Spinal cord (tissue), 10 donors: ENCODE measurements at places on chromosomes 4 and X.

GRCh38 chr4:4986841-4987240, 32.4 kb downstream of the CYTL1 start:
- DNase-seq: no peak

- no peak for DNase-seq
Measured at GRCh38 chrX:140608111-140608510, 101.4 kb upstream of the LINC00632 start.

GRCh38 chr4:16264798-16265197, 38.5 kb upstream of the TAPT1 start:
- peak; percentile 87 for DNase-seq

DNA sequence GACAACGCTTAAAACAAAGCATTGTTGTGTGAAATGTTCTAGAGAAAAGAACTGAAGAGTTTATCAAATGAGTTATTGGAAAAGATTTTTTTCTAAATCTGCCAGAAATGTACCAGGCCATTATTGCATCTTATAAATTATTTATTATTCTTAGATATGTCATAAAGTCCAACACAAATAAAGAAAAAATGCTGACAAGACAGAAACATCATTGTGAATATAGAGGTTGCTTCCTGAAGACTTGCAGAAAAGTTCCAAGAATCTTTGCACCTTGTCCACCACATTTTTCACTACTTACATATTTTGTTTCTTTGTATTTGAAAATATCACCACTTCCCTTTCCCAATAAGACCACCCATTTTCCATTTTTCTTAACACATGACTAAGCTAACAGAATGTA, 545.8 kb downstream of the IQCM start:
- no peak for DNase-seq

GRCh38 chrX:136780763-136781162, at the start of gene ARHGEF6:
TSS of gene ARHGEF6 (minus strand) at chrX:136780932. CDS start at chrX:136780882, 50 bp downstream.
- no peak for DNase-seq

DNA sequence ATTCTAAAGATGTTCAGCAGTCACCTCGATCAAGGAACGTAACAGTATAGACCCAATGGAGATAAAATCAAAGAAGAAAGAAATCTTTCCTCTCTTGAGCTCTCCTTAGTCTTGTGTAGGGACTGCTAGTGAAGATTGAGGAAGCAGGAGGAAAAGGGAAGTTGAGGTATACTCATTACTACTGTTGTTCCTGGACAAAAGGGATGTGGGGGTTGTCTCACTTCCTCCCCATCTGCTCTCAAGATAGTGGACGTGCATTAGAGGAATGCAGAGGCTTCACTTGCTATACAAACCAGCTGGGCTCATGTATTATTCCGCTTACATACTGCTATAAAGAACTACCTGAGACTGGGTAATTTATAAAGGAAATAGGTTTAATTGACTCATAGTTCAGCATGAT, 208.9 kb upstream of the ARHGEF9 start:
- no peak for DNase-seq

DNA sequence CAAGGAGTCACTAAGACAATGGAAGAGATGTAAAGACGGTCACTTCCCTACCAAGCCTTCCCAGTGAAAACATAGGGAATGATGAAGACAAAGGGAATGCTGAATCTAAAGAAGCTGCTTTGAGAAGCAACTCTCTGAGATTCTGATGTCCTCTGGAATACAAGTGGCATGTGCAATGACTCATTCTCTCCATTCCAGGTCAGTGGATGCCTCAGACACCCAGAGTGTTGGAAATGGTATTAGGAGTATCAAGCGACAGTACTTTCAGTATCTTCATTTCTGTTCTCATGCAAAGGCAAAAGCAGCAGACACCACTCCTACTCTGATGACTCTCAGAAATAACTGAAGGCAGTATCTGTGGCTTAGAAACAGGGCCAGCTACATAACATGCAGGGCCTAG, 102.6 kb downstream of the FSTL5 start:
- DNase-seq: no peak

DNA sequence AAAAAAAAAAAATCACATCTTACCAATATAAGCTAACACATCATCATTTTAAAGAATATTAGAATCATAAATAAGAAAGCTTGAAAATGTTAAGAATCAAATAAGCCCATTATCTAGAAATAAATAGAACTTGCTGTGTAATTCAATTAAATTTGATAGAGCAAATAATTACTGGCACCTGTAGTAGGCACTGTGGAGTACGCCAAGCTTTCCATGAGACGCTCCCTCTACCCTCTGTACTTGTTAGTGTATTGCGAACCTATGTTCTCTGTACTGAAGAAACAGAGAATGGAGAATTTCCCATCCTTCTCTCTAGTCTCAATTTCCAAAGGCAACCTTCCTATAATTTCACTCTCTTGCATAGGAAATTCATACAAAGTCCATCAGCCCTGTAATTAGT, 61.7 kb upstream of the HAND2 start:
- DNase-seq: no peak

GRCh38 chrX:68574240-68574639, 73.2 kb upstream of the STARD8 start:
- no peak for DNase-seq

- no peak for DNase-seq
Measured at GRCh38 chr4:34516524-34516923, 1727.8 kb downstream of the ARAP2 start.

GRCh38 chr4:52833941-52834525, 28.1 kb upstream of the RASL11B start:
- no peak for DNase-seq

DNA sequence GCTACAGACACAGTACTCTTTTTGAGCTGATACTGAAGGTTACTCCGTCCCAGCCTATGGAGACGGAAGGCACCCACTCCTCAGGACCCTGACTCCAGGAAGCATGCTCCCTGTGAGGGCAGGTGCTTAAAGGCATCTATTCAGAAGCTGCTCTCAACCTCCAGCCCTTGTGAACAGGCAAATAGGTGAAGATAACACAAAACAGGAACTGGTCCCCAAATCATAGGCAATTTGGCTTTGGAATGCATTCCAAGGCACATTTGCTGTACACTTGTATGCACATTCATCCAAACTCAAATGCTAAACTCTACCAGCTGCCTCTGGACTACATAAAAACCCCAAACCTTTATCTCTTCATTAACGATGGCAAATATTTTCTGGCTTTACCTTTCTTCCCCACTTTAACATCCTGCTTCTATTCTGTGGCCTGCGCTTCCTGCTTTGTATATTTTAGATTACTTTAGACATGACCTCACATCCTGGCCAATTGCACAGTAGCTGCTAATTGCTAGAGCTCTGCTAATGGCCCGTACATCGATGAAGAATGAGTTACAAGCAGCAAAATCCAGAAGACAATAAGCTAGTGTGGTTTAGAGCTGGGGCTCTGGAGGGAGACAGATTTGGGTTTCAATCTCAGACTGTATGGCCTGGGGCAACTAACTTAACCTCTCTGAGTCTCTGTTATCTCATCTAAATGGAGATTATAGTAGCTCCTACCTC, 3.2 kb downstream of the SEL1L3 start:
- no peak for DNase-seq

DNA sequence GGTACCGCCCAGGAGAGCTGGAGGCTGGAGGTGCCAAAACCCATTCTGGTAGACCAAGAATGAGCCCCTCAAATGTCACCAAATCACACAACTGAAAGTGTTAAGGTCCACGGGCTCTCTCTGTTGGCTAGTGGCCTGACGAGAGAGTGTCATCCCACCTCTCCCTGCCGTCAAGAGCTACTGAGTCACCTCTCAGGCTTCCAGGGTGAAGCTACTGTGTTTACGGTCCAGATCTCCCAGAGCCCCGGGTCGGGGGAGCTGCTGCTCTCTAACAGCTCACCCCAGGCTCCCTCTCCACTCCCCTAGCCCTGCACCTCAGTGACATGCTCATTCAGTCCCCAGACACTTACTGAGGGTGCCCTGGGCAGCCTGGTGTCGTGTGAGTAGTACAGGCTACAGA, 59.2 kb downstream of the ADGRG2 start:
- DNase-seq: no peak

GRCh38 chr4:77306496-77306895, 149.5 kb downstream of the CCNG2 start:
- DNase-seq: no peak

- DNase-seq: no peak
Measured at GRCh38 chr4:98932539-98932938, 3.6 kb upstream of the EIF4E start.

GRCh38 chrX:15274946-15275345, 5.1 kb upstream of the ASB9 start:
- no peak for DNase-seq

DNA sequence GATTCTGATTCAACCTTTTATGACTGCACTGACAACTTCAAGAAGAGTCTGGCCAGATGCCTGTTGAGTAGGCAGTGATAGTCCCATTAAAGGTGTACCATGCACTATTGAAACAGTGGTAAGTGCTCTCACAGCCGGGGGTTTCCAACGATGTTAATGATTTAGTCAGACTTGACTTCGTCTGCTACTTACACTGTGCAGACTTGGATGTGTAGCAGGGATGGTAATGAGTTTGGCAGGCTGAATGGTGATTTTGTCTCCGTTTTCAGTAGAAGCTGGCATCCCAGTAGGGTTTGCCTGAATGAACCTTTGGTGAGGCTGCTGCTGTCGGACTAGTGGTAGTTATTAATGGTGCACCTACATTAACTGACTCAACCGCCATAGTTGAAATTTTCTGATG, 52.0 kb upstream of the TMSB15B start:
- no peak for DNase-seq

- no peak for DNase-seq
Measured at GRCh38 chr4:124203613-124204238, 508.8 kb downstream of the ANKRD50 start.

- DNase-seq: no peak
Measured at GRCh38 chr4:74967324-74967723, 34.4 kb downstream of the PARM1 start.

- no peak for DNase-seq
Measured at GRCh38 chr4:78311306-78311705, 240.3 kb upstream of the ANXA3 start.

DNA sequence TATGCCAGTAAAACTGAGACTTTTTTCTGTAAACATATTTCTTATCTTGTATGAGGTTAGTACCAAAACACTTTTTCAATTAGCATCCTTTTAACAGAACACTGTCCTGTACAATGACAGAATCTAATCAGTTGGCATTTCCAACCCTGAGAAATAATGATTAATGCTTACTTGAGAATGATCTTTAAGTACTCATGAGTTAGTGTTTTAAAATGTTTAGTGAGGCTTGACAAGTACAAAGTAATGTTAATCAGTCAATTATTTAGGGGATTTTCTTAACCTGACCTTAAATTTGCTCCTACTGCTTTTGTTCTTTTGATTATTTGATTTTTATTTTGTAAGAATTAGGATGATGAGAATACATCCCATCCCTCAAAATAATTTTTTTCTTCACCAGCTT, 496.5 kb downstream of the RPA4 start:
- no peak for DNase-seq

- DNase-seq: no peak
Measured at GRCh38 chr4:65789341-65789740, 119.1 kb upstream of the EPHA5 start.

- peak; percentile 98 for DNase-seq
Measured at GRCh38 chr4:24472514-24473308, 111.6 kb downstream of the DHX15 start.

GRCh38 chr4:5472160-5472591, 236.2 kb downstream of the EVC2 start:
- peak; percentile 27 for DNase-seq

DNA sequence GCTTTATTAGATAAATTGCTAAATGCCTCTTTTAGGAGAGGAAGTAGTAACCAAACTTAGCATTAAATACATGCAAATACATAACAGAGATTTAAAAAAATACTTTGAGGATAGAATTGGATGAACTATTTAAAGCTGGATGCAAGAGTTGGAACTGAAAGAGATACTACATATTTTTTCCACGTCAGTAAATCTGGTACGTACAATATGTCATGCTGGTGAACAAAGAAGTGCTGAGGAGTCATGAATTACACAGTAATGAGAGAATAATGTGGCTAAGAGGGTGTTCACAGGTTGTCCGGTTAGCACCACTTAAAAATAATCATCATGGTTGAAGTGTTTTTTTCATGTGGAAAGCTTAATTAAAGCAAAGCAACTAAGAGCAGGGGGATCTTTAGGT, 184.1 kb upstream of the FRMPD4 start:
- peak; percentile 55 for DNase-seq

- no peak for DNase-seq
Measured at GRCh38 chrX:96386325-96386724, 298.3 kb upstream of the DIAPH2 start.

DNA sequence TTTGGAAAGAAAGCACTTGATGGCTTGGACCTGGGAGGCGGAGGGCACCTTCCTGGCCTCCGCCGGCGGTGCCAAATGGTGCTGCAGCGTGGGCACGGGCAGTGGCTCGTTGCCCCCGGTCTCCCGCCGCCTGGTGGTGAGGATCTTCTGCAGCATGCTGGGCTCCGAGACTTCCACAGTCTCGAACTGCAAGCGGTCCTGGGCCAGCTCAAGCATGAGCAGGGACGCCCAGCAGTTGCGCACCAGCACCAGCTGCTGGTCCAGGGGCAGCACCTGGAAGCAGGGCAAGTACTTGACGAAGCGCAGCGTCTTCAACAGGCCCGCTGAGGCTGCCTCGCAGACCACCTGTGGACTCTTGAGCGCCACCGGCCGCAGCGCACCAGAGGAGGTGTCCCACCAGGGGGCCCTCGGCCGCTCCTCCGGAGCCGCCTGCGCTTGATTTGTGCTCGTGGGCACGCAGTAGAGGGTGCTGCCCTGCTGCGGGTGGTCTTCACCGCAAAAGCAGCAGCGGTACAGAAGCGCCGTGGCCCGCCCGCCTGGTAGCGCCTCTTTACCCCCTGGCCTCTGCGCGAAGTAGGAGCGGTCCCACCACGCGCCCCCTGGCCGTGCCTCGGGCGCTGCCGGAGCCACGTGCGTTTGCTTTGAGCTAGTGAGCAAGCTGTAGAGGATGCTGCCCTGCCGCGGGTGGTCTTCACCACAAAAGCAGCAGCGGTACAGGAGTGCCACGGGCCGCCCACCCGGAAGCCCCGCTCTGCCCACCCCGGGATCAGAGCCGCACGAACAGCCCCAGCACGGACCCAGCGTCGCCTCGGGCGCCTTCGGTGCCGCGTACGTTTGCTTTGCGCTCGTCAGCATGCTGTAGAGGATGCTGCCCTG, 689 bp downstream of the NR0B1 start:
- DNase-seq: peak; percentile 44

- DNase-seq: no peak
Measured at GRCh38 chrX:102902355-102902754, 34.7 kb upstream of the RAB40AL start.

DNA sequence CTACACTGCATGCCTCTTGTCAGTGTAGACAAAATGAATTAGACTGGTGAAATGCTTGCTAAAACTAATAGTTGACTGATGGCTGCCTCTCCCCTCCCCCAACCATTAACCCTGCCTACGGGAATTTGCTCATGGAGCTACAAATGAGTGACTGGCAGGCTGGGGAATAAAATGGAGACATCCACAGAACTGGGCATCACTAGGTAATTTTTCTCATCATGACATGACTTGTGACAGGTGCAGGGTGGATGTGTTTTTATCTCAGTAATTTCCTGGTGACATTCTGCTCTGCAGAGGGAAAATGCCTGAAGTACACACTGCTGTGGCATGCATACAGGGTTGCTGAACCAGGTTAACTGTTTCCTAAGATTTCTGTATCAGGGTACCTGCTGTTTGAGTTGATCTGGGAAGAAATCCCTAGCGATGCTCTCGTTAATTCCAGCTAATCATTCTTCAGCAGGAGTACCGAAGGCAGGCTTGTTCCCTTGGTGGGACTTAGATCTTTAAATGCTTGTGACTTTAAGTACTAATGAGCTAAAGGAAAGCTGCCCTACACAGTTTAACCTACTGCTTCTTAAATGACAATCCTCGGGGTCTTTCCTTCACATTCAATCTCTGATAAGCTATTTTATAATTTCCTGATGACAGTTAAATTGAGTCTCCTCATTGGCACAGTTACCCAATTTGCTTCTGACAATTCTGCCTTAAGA, 376.3 kb upstream of the LCORL start:
- peak; percentile 21 for DNase-seq
